ENCODE measurements at places on chromosomes 6 and 20.

DNA sequence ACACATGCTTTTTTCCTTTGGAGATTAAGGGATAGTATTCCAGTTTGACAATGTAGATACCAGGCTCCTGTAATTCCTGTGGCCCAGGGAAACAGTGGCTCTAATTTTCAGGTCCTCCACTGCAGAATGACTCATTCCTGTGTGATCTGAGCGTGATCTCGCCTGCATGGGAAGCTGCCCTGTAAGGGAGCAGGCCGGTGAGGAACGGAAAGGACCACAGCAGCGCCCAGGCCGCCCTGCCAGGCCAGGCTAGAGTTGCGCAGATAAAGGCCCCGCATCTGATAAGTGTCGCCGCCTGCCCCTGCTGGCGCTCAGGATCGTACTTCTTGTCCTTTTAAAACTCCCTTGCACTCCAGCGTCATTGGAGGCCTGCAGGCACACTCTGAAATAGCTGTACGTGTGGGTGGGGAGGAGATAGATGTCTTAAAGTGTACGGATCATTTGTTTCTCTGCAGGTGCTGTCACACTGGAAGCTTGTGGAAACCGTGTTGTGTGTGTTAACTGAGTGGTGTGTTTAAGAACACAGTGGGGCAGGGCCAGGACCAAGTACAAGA lies 60.7 kb downstream of the SYNJ2 start:
- DNase-seq, result no peak

DNA sequence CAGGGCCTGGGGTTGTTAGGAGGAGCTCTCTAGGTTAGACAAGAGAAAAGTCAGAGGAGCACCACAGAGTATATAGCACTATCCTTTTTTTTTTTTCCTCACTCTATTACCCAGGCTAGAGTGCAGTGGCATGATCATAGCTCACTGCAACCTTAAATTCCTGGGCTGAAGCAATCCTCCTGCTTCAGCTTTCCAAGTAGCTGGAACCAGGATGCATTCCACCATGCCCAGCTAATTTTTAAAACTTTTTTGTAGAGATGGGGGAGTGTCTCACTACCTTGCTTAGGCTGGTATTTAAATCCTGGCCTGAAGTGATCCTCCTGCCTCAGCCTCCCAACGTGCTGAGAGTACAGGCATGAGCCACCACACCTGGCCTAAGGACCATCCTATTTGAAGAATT lies 19.3 kb upstream of the AKIRIN2 start:
- DNase-seq, result no peak

- no peak for DNase-seq
These were observed 130.4 kb downstream of the PTPRK start for GRCh38 chr6:128389820-128390534.

DNA sequence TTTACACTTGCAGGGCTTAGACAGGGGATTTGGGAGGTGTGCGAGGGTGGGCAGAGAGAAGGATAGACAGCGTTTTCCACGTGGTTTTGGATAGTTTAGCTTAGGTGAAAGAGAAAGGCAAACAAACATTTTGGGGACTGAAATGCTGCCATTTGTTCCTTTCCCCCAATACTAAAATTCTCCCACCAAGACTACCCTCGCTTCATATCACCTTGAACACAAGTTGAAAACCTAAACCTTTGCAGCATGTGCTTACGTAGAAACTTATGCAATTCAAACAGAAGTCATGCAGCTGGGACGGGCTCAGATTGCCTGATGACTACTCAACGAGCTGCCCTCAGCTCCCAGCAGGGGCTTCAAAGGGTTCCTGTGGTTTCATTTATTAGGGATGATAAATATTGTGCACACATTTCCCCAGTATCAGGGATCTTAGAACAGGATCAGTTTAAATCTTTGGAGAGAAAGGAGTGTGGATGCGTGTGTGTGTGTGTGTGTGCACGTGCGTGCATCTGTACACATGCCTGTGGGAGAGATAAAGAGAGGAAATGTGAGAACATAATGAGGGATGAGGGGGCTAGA lies 77.3 kb downstream of the SLC22A23 start:
- DNase-seq, result no peak

DNA sequence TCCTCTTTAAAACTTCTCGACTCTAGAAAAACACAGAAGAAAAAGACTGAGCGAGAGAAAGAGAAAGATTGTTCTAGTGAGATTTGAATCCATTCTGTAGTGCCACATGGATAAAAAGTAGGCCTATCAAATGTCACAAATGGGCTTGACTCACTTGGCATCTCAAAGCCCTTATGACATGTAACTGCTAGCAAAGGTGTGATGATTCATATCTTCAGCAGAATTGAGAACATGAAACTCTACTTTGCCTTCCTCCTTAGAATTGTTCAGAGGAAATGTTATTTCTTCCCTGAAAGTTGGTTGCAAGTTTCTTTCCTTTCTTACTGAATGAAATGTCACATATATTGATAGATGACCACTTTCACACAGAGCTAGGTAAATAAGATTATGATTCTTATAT lies 40.4 kb upstream of the DUSP22 start:
- no peak for DNase-seq

- no peak for DNase-seq
These were observed 2.4 kb downstream of the SYNE1 start for GRCh38 chr6:152634773-152635172.

GRCh38 chr6:39178235-39178634 lies 51.0 kb downstream of the KCNK5 start:
- DNase-seq, result no peak

GRCh38 chr6:82367704-82368103 lies 4.1 kb downstream of the TPBG start:
- no peak for DNase-seq

DNA sequence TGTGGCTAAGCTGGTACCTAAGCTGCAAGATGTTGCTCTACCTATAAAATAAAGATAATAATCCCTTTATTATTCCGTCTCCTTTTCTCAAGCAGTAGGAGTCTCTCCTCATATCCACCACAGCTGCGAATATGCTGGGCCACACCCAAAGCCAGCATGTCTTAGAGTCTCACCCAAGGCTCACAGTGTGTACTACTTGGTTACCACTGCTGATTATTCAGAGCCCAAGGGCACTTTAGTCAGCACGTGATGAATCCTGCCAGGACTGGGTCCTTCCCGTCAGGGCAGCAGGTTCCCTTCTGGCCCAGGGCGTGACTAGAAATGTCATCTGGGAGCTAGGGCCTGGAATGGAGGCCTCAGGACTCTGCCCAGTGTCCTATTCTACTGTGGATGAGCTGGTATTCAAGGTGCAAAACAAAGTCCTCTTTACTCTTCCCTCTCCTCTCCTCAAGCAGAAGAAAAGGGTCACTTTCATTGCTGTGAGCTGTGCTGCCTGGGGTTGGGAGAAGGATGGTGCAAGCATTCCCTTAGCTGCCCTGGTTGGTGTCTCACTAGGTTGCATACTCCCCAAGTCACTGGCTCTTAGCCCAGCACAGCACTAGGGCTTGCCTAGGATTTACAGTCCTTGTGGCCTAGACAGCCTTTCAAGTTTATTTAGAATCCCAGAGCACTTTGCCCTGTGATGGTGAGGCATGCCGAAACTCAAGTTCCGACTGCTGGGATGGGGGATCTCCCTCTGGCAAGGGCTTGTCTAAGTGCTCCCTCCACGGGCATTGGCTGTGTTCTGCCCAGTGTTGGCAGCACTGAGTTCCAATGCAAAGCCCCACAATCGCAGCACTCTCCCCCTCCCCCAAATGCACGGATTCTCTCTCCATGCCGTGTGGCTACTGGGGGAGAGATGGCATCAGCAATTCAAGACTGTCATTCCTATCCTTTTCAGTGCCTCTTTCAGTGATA lies 320.2 kb downstream of the BTBD9 start:
- DNase-seq, result no peak

GRCh38 chr6:127182501-127182900 lies 64.0 kb downstream of the RSPO3 start:
- no peak for DNase-seq

- no peak for DNase-seq
These were observed 1.5 kb downstream of the MMP24OS start for GRCh38 chr20:35276408-35276807.

DNA sequence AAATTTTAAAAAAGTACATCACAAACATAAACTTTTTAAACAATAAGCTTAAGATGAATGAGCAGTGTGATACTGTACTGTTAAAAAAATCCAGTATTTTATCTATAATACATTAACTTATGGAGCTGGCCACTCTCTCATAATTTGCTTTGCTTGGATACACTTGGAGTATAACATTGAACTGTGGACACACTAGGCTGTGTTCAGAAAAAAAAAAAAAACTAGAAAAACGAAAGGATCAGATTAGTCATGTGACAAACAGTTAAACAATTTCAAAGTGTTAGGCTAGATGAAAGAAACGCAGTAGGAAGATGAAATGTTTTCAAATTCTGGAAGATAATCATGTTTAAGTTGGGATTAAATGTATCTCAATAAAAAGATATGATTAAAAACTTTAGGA lies 220.0 kb downstream of the GRIK2 start:
- no peak for DNase-seq

GRCh38 chr6:166926748-166927147 lies 29.6 kb downstream of the RNASET2 start:
- no peak for DNase-seq

GRCh38 chr6:31903957-31904356 lies 2.1 kb upstream of the ZBTB12 start:
- no peak for DNase-seq

- DNase-seq, result no peak
These were observed 146.5 kb downstream of the CDKAL1 start for GRCh38 chr6:20680697-20681165.

DNA sequence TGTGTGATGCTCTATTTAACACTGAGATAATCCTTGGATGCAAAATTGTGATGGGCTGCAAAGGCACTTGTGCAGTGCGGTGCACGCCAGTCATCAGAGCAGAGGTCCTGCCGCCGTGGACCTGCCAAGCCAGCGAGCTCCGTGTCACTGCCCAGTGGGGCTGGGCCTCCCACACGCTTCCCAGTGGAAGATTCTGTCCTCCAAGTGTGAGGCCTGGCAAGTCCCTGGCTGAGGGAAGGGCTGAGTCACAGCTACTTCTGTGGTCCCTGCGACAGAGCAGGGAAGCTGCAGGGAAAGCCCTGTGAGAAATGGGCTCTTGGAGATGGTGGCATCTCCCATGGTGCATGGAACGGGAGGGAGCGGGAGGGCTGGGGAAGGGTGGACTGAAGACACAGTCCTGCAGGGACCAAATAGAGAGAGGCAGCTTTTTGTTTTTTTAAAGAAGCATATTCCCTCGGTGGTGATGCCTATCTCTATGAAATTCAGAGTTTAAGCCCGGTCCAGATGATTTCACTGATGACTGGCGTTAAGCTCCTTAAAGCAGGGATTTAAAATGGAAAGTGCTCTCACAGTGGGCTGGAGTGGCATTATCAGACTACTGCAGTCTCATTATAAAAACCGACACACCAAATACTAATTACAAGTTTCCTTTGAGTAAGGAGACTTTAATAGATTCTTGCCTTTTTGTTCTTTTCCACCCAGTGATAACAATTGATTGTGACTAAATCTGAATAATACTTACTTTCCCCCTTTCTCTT lies 413.7 kb downstream of the QKI start:
- DNase-seq, result no peak

- no peak for DNase-seq
These were observed 56.2 kb upstream of the BEND3 start for GRCh38 chr6:107171513-107171912.

Measured in activated naive CD8-positive, alpha-beta T cell treated with anti-CD3 and anti-CD28 coated beads for 36 hours (primary cell).